Stimulated activated CD8-positive, alpha-beta memory T cell treated with anti-CD3 and anti-CD28 coated beads, Interleukin-12 subunit alpha, Interleukin-12 subunit beta, amount 100 ng/mL, for 1 hour (primary cell): ENCODE measurements at places on chromosomes 12 and 14.

DNA sequence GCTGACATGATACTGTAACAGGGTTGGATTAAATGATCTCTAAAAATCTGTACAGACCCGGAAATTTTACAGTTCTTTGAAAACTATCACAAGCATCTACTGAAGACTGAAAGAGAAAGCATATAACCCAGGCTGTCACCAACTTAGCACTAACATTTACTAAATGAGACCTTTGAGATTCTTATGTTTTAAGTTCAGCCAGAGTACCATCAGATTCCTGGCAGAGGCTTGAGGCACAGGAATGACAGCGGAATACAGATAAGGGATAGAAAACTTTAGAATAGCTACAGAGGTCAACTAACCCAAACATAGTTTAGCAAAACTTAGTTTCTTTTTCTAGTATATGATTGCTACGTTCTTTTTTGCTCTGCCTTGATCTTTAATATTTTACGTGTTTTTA is 91.6 kb upstream of the FERMT2 start:
- no peak for DNase-seq

DNA sequence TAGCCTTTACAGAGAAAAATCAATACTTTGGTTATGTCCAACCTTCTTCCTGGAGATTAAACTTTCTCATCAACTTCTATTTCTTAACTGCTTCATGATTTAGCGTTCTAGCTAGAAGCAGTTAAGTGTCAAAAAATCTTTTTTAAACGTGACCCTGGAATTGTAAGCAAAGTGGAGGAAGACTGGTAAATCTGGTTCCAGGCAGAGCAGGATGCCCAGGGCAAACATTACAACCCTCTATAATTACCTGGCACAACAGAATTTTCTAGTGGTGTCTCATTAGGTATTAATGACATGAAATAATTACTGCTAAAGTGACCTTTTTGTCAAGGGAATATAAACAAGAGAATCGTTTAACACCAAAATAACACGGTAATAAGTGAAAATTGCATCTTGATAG is 320.8 kb downstream of the MED13L start:
- DNase-seq = no peak

GRCh38 chr12:67757651-67758050 is 109.1 kb downstream of the DYRK2 start:
- no peak for DNase-seq

- no peak for DNase-seq
These were observed 17.9 kb downstream of the HHIPL1 start for GRCh38 chr14:99662846-99663245.

GRCh38 chr12:106480251-106480650 is 102.6 kb upstream of the RFX4 start:
- DNase-seq = no peak

GRCh38 chr14:98953551-98954348 is 318.2 kb downstream of the BCL11B start:
- DNase-seq = no peak

DNA sequence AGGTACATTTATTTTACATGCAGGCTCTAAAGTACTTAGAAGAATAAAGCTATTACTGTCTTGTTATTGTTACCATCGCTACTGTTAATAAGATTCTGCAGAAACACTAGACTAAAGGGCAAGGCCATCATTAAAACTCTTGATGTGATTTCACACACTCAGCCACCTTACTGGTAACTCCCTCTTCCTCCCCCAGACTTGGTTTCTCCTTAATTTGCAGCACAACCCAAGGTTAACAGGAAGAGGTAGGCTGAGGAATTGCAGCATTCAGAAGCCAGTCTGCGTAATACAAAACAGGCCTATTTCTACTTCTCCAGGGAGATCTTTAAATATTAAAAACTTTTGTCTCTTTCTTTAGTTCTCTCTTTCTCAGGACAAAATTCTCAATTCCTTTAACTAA is 210.3 kb downstream of the BTG1 start:
- DNase-seq = no peak

GRCh38 chr12:56348776-56349175 is 10.1 kb downstream of the IL23A start:
- no peak for DNase-seq

DNA sequence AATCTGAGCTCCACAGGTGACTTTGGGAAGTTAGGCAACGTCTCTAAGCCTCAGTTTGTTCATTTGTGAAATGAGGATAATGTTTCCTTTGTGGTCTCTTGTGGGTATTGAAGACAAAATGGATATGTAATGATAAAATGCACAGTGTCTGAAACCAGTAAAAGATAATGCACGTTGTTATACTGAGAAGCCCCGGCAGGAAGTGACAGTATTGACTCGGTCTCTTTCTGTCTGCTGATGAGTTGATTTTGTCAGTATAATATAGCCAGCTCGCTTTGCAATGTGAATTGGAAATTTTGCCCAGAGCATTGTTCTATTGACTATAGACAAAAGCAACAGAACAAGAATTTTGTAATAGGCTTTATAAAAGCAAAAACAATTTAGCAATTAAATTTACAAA is 49.2 kb upstream of the SLC38A1 start:
- no peak for DNase-seq

- no peak for DNase-seq
These were observed 38.1 kb downstream of the SMOC1 start for GRCh38 chr14:69917287-69917686.

DNA sequence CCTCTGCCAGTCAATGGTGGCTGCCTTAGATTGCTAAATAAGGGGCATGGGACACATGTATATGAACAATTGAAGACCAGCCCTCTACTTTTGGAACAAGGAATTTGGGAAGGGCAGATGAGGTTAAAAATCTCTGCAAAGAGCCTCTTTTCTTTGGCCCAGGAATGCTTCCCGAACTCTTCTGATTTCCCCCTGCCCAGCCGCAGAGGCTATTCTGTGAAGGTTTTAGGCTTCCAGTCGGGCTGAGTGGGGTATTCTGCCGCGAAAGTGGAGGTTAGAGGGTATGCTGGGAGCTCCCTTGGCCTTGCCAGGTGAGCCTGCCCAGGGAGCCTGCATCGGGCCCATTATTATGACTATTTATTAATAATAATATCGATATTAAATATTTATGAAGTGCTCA is 1.2 kb downstream of the POU6F1 start:
- no peak for DNase-seq

DNA sequence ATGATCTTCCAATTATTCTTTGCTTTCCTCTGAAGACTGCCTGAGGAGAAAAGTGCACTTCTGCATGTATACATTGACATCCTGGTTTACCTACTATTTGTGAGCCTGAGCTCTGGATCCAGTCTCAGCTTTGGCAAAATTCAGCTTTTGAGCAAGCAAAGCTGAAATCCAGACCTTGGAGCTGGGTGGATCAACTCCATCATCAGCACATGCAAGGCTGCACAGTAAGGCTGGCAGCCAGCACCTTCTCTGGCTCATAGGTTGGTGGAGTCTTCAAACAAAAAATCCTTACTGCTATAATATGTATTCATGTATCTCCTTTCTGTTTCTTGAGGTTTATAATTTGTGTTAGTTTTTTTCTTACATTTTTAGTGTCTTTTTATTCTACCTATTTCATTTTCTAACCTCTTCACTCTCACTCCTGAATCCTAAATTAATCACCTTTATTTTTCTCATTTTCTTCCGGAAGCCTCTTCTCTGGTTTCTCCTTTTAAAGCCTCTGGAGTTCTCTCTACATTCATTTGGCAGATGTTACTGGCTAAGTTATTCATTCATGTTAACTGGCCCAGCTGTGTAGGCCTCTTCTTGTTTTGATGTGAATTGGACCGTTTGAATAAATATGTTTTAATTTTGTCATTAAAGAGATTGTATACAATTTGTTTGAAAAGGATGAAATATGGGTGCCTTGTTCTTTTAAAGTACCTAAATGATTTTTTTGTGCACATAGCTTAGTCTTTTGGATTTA is 224.8 kb downstream of the DACT1 start:
- DNase-seq = no peak

DNA sequence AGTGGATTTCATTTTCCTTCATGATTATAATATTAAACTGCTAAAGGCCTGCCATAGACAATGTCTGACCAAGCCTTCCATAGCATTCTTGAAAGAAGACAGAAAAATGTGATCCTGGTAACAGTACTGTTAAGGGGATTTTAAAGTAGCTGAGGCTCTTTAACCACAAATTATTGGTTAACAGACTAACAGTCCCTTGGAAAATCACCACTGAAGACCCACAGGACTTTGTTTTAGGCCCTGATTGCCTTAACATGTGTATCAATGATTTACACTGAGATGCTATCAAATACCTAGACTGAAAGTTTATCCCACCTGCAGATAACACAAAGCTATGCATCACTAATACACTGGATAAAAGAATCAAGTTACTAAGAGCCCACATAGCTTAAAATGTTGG is 6.0 kb downstream of the KRT79 start:
- DNase-seq = no peak

DNA sequence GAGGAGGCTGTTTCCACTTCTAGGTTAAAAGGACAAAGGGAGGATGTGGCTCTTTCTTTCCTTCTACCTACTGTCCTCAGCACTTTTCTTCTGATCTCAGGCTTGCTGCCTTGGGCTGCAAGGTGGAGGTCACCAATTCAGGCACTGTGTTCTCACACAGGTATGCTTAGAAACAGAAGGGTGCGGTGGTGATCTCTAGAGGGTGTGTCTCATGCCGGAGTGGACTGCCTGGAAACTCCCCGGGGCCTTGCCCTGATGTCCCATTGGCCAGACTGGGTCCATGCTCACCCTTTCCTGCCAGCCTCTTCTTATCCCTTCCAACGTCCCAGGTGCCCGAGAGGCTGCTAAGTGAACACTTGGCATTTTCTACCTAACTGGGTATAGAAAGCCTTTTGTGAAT is 1197.6 kb downstream of the AACS start:
- DNase-seq = no peak

DNA sequence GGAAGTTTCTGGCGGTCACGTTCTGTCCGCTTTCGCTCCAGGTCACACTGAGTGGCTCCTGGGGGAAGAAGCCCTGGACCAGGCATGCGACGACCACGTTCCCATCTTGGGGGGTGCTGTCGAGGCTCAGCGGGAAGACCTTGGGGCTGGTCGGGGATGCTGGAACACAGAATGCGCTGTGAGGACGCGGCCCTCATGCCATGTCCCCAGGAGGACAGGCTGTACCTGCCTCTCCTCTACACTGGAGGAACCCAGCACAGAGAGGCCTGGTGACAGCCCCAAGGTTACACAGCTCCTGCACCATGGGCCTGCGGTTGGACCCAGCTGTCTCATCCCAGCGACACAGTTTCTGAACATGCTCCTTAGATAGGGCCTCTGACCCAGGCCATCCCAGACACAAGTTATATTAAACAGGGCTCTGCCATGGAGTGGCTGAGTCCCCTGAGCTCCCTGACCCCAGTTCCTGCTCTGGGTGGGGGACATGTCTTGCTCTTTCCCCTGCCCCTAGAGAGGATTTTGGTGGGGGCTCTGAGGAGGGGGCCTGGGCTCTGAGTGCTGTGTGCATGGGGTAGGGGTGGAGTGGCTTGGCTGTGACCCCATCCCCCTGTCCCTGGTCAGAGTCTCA is 62.0 kb downstream of the TMEM121 start:
- no peak for DNase-seq

GRCh38 chr14:22500525-22500924 is 88.5 kb downstream of the DAD1 start:
- no peak for DNase-seq

DNA sequence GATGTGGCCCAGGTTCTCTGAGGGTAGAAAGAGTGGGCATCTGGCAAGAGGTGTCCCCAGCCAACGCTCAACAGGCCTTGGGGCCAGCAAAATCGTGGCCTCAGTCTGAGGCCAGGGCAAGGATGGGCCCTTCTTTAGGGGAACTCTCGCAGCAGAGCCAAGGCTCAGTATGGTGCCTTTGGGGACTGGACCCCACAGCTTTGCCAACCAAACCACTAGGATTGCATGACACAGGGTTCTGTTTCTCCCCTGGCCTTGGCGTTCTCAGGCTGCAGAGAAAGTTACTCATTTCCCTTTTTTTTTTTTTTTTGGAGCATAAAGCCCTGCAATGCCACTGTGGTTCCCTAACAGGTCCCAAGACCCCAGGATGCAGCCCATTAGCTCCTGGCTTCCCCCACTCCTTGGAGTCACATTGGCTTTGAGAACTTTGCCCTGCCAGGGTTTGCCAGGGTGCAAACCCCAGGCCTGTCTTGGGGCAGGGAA is 100.6 kb downstream of the LGMN start:
- no peak for DNase-seq

DNA sequence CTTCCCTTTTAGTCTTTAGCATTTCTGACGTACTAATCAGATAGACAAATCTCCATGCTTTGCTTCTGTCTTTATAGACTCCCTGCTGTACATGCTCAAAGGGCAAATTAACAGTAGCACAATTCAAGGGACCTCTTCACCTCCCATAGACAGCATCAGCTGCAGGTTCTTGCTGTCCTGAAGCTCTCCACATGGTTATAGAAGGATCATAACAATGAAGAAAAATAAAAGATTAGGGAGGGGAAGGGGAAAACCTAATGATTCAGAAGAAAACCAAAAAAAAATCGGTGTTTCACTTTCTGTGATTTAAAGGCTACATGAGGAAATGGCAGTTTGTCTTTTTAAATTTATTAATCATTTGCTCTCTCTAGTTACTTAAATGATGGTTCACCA is 155.5 kb downstream of the PTCSC3 start:
- no peak for DNase-seq

DNA sequence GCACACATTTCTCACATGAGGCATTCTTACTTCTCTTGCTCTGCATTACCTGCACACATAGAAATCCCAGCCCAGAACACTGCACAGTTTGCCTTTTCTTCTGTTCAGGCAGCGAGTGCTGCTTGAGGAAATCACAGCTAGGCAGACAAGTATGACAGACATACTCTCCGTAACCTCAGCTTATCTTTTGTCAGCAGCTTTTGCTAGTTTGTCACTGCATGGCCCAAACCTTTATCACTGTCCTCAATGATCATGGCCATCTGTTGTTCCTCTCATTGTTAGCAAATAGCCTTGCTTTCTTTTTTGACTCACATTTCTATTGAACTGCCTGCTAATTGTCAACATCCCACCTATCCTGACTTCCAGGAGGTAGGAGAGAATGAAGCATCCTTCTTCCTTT is 5.3 kb downstream of the ZNF10 start:
- DNase-seq = no peak

- no peak for DNase-seq
These were observed 74.2 kb downstream of the ZFC3H1 start for GRCh38 chr12:71589478-71589881.

GRCh38 chr12:69348162-69348938 is at the start of gene LYZ:
Gene LYZ, plus strand, starts transcription at chr12:69348381. Its CDS starts 28 bp downstream, at chr12:69348409.
- DNase-seq = no peak

GRCh38 chr14:73785834-73786635 is 65.6 kb upstream of the PTGR2 start:
- DNase-seq = no peak

GRCh38 chr12:82207556-82207955 is 150.6 kb downstream of the CCDC59 start:
- no peak for DNase-seq

DNA sequence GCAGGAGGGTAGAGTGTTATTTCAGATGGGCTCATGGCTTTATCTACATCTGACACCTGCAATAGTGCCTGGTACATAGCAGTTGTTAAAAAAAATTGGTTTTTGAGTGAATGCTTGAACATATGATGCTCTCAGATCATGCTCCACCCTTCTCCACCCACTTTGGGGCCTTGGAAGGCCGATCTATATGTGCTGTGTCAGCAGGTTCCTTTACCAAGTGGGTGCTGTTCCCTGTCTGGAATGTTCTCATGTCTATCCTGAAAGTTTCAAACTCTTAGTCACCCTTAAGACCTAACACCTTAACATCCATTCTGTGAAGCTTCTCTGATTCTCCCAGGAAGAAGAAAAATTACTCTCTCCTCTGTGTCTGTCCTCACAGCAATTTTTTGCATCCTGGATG is 556.3 kb upstream of the TBX3 start:
- DNase-seq = no peak

- no peak for DNase-seq
These were observed 33.7 kb upstream of the MAP1LC3B2 start for GRCh38 chr12:116525418-116526001.
